Breast epithelium (tissue), 4 donors: ENCODE measurements at places on chromosomes 4 and X. TPM values are rescaled to one million over a fixed set of nuclear protein-coding genes. Genes with fewer than 3 reads are reported as not detected.

The CC2D2A gene
- total RNA-seq = 14.9 TPM

The OR13H1 gene
- total RNA-seq = not detected

- DNase-seq = no peak
These were observed 534.7 kb downstream of the ANKRD50 start for GRCh38 chr4:124177647-124178425.

- DNase-seq = no peak
These were observed 110.7 kb downstream of the ZNF827 start for GRCh38 chr4:145827885-145828284.

GRCh38 chrX:4762196-4762595, 1048.7 kb upstream of the PRKX start:
- DNase-seq = no peak

DNA sequence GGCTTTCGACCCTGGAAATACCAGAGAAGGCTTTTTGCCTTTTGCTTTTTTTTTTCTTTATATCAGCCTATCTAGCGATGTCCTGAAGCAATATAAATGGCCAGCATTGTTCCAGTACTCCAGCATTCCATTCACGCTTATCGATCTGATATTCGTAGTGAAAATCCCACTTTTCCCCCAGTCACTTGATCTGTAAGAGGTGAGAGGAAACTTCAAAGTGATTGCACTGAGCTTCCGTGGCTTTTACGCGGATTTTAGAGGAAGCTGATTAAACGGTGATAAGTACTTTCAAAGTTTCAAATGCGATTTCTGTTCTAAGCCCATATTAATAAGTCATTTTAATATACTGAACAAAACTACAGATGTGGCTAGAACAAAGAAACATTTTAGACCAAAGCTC, 725.5 kb downstream of the TRIML1 start:
- no peak for DNase-seq
